Naive thymus-derived CD4-positive, alpha-beta T cell (primary cell): ENCODE measurements at places on chromosomes 3 and 15. TPM values are rescaled to one million over a fixed set of nuclear protein-coding genes. Genes with fewer than 3 reads are reported as not detected.

The DOCK3 gene
- 0.19 TPM for polyA plus RNA-seq

The GOLGA8R gene
- polyA plus RNA-seq: 0.25 TPM

The ASB14 gene
- 0.30 TPM for polyA plus RNA-seq

The PTH1R gene
- not detected for polyA plus RNA-seq

The DPPA4 gene
- 4.0 TPM for polyA plus RNA-seq

The C15orf61 gene
- polyA plus RNA-seq: 6.1 TPM

The CLDN16 gene
- not detected for polyA plus RNA-seq

The MANF gene
- polyA plus RNA-seq: 40.9 TPM

The DISP2 gene
- not detected for polyA plus RNA-seq

The LACTB gene
- polyA plus RNA-seq: 8.2 TPM

The ITPKA gene
- not detected for polyA plus RNA-seq

The EFHB gene
- not detected for polyA plus RNA-seq

The MST1R gene
- polyA plus RNA-seq: 0.80 TPM

The ITIH1 gene
- polyA plus RNA-seq: not detected

The ILDR1 gene
- polyA plus RNA-seq: not detected

The PLA2G4D gene
- not detected for polyA plus RNA-seq

The SLC22A13 gene
- not detected for polyA plus RNA-seq

The LRRC2 gene
- polyA plus RNA-seq: not detected

The VPS8 gene
- polyA plus RNA-seq: 31.8 TPM

The CFAP91 gene
- 0.17 TPM for polyA plus RNA-seq

The PLXNB1 gene
- polyA plus RNA-seq: not detected

The GPR176 gene
- polyA plus RNA-seq: not detected

The STRIT1 gene
- polyA plus RNA-seq: not detected

The C3orf22 gene
- not detected for polyA plus RNA-seq

The C3orf85 gene
- not detected for polyA plus RNA-seq

The BSN gene
- polyA plus RNA-seq: not detected

The EIF4A2 gene
- 237 TPM for polyA plus RNA-seq

The MCTP2 gene
- polyA plus RNA-seq: 1.9 TPM

The SEMA6D gene
- not detected for polyA plus RNA-seq

The MYZAP gene
- polyA plus RNA-seq: 9.7 TPM
